ENCODE measurements at places on chromosomes 2 and 18. TPM values are rescaled to one million over a fixed set of nuclear protein-coding genes. Genes with fewer than 3 reads are reported as not detected.

Gene SPRED2
- 9.8 TPM for total RNA-seq

Gene CAPN14
- 1.2 TPM for total RNA-seq

Gene HJURP
- total RNA-seq = 35.6 TPM

Gene C2orf74
- total RNA-seq = 10.4 TPM

Gene RBM45
- 12.9 TPM for total RNA-seq

Gene ACOXL
- total RNA-seq = 2.5 TPM

Gene ATOH8
- total RNA-seq = not detected

Gene LCT
- 0.50 TPM for total RNA-seq

Gene EXOC6B
- total RNA-seq = 10.8 TPM

Gene VIL1
- 0.10 TPM for total RNA-seq

Gene KLF7
- total RNA-seq = 49.1 TPM

Gene SCN2A
- total RNA-seq = not detected

Gene PDE1A
- not detected for total RNA-seq

Gene SKA1
- 38.0 TPM for total RNA-seq

Gene ARHGAP15
- 80.6 TPM for total RNA-seq

Gene POTEF
- total RNA-seq = not detected

Gene TANC1
- total RNA-seq = 0.21 TPM

Gene VIT
- total RNA-seq = not detected

Gene SLC38A11
- total RNA-seq = not detected

Gene PSD4
- total RNA-seq = 299 TPM

Gene CFAP53
- total RNA-seq = 0.92 TPM

Gene SLC14A1
- total RNA-seq = 1.6 TPM

Gene ADGRF3
- 7.4 TPM for total RNA-seq

Gene LIPG
- total RNA-seq = 0.19 TPM

Gene MEP1B
- total RNA-seq = 0.20 TPM

Gene KRTCAP3
- total RNA-seq = 6.1 TPM

Gene IL36A
- not detected for total RNA-seq

Gene DCDC2C
- not detected for total RNA-seq

Gene GCKR
- total RNA-seq = not detected

Gene DYNAP
- total RNA-seq = not detected

Gene TGFA
- total RNA-seq = 0.86 TPM

Gene ZAP70
- total RNA-seq = 97.4 TPM

Gene TMEM37
- not detected for total RNA-seq

Gene KCNS3
- total RNA-seq = not detected

Gene PTGR3
- total RNA-seq = 23.0 TPM

Gene PLEK
- total RNA-seq = 209 TPM

Gene SNTG2
- total RNA-seq = 0.31 TPM

Gene UGT1A4
- not detected for total RNA-seq

Gene CYP27C1
- not detected for total RNA-seq

Gene CD28
- total RNA-seq = 3.2 TPM

Gene CCDC74A
- total RNA-seq = 2.5 TPM
